Renal cortical epithelial cell (primary cell): ENCODE measurements at places on chromosomes 7 and 10. TPM values are rescaled to one million over a fixed set of nuclear protein-coding genes. Genes with fewer than 3 reads are reported as not detected.

Gene TMEM243
- 54.5 and 60.6 TPM in 2 replicates for total RNA-seq

Gene C10orf105
- not detected in 2 replicates for total RNA-seq

Gene SFRP4
- 1.0 and 2.4 TPM in 2 replicates for total RNA-seq

Gene SH2D4B
- total RNA-seq, result under 0.01 TPM in 1 of 2 replicates, not detected in the other

Gene COL13A1
- total RNA-seq, result 0.35 and 0.87 TPM in 2 replicates

Gene FEZF1
- total RNA-seq, result not detected in 2 replicates

Gene GIMAP1
- total RNA-seq, result not detected in 2 replicates

Gene OR2A14
- total RNA-seq, result not detected in 2 replicates

Gene VOPP1
- total RNA-seq, result 128 and 170 TPM in 2 replicates

Gene MAGI2
- total RNA-seq, result 0.52 and 2.9 TPM in 2 replicates

Gene DMBT1
- under 0.01 TPM in 2 replicates for total RNA-seq

Gene GPR85
- total RNA-seq, result 0.17 and 0.35 TPM in 2 replicates

Gene DKK1
- total RNA-seq, result 2.7 and 16.3 TPM in 2 replicates

Gene LRRN3
- under 0.01 TPM in 1 of 2 replicates, not detected in the other for total RNA-seq

Gene GJC3
- not detected in 2 replicates for total RNA-seq

Gene FOXP2
- 0.15 and 1.9 TPM in 2 replicates for total RNA-seq

Gene LBX1
- not detected in 2 replicates for total RNA-seq

Gene PLAC9
- total RNA-seq, result not detected in 2 replicates

Gene PBLD
- 7.1 and 10.6 TPM in 2 replicates for total RNA-seq

Gene KLF14
- 0.05 TPM in 1 of 2 replicates, not detected in the other for total RNA-seq

Gene CYP26C1
- 0.52 and 0.65 TPM in 2 replicates for total RNA-seq

Gene EGFR
- 50.2 and 97.1 TPM in 2 replicates for total RNA-seq

Gene ZNF107
- total RNA-seq, result 2.3 and 8.1 TPM in 2 replicates

Gene WNT2
- 0.35 TPM in 1 of 2 replicates, not detected in the other for total RNA-seq

Gene LIPN
- total RNA-seq, result not detected in 2 replicates

Gene VDAC2
- total RNA-seq, result 244 and 245 TPM in 2 replicates

Gene PRKCQ
- 5.2 and 23.9 TPM in 2 replicates for total RNA-seq

Gene LLCFC1
- not detected in 2 replicates for total RNA-seq

Gene LRIT1
- total RNA-seq, result not detected in 2 replicates

Gene RPA3
- total RNA-seq, result 22.2 and 49.5 TPM in 2 replicates

Gene PTN
- total RNA-seq, result 0.45 and 4.7 TPM in 2 replicates

Gene INPP5F
- 19.3 and 24.4 TPM in 2 replicates for total RNA-seq

Gene PPP1R17
- total RNA-seq, result not detected in 2 replicates

Gene TUBAL3
- total RNA-seq, result 0.35 and 1.7 TPM in 2 replicates

Gene SPDYE1
- not detected in 2 replicates for total RNA-seq

Gene MET
- total RNA-seq, result 217 and 255 TPM in 2 replicates

Gene CTAGE15
- total RNA-seq, result 0.87 TPM in 1 of 2 replicates, not detected in the other

Gene PON1
- not detected in 2 replicates for total RNA-seq

Gene CRTAC1
- total RNA-seq, result 0.17 and 23.9 TPM in 2 replicates

Gene CYTH3
- total RNA-seq, result 21.2 and 30.0 TPM in 2 replicates

Gene PTPRN2
- 0.35 and 1.2 TPM in 2 replicates for total RNA-seq

Gene AIMP2
- total RNA-seq, result 56.6 and 101 TPM in 2 replicates

Gene NEBL
- 3.3 and 25.9 TPM in 2 replicates for total RNA-seq

Gene LEP
- total RNA-seq, result not detected in 2 replicates

Gene NPC1L1
- total RNA-seq, result 0.20 and 0.35 TPM in 2 replicates

Gene SPAG6
- total RNA-seq, result 0.70 TPM in 1 of 2 replicates, not detected in the other

Gene TMEM26
- 0.10 TPM in 1 of 2 replicates, not detected in the other for total RNA-seq

Gene HOXA7
- 1.2 and 12.0 TPM in 2 replicates for total RNA-seq
